ENCODE measurements at places on chromosomes 7 and 10.

DNA sequence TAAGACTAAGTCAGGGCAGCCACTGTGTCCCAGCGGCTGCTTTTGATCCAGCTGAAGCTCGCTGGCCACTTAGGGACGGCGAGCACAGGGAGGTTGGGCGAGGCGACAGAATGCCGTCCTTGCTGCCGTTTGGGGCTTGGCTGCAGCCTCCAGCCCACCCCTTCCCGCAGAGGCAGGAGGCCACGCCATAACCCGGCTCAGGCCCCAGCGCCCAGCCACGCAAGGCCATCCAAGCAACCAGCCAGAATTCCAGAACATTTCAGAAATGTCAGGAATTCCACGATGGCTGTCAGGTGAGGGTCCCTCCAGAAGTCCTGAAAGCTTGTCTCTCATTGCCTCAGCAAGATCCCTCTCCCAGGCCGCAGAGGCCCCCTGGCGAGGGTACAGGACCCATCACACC lies 479.1 kb upstream of the FOXK1 start:
- DNase-seq: no peak

DNA sequence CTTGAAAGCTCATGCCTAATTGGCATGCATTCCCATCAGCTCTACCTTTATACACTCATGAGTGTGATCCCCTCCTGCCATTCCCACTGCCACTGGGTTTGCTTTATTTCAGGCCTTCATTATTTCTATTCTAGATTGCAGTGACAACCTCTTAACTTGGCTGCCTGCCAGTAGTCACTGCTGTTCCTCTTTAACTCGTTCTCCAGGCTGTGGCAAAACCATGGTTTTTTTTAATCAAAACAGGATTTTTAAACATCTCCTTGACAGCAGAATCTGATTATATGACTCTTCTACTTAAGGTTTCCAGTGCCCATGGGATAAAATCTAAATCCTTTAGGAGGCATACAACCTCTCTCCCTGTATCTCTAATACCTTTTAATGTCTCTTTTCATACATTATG lies 223.7 kb upstream of the PCDH15 start:
- no peak for DNase-seq

GRCh38 chr10:95864906-95865813 lies 42.6 kb upstream of the CC2D2B start:
- DNase-seq: no peak

GRCh38 chr7:17745610-17746009 lies 194.7 kb downstream of the SNX13 start:
- no peak for DNase-seq

GRCh38 chr10:71755179-71755879 lies 18.0 kb downstream of the VSIR start:
- no peak for DNase-seq

DNA sequence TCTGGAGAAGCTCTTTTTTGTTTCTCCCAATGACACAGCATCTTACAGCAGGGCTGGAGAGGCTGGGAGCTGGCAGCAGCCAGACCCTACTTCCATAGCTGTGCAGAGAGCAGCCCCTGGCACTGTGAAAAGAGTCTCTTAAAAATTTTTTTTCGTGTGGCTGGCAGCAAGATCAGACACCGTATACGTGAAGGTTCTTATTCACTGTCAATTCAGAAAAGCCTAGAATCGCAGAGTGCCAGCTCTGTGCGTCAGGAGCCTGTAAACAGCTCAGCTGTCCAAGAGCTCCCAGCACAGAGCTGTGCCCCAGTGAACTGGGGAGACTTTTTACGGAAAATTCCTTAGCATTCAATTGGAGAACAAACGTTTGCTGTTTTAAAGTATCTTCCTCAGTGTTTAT lies 6.5 kb downstream of the BAG3 start:
- no peak for DNase-seq

- no peak for DNase-seq
These were observed 25.7 kb downstream of the MYOF start for GRCh38 chr10:93456480-93456879.

DNA sequence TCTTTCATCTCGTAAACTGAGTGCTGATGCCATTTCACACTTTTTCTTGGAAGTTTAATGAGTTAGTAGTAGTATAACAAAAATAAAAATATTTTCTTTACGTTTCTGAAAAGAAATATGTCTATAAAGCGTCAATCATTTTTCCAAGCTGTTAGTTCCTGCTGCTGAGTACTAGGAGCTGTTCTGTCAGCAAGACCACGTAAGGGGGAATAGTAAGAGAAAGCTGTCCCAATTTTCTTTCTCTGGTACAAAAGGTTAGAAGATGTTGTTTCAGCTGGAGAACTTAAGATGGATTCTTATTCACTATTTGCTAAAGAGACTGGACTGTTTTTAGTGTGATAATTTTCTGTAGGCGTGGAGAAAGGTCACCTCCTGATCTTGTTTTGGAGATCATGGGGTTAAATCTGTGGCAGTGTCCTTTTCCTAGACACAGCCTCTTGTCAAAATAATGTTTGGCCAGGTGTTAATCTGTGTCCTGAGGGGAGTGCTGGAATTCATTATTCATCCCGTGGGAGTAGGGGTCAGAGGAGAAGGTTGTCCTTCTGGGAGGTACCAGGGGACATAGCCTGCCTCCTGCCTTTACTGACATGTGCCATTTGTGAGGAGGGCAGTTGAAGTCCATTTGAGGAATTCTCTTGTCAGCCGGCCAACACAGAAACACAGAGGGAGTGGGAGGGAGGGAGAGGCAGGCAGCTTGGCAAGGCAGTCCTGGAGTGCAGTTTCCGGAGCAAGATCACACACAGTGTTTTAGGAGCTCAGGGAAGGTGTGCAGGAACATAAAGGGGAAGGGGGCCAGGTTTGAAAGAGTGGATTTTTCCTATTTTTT lies 368.7 kb downstream of the AUTS2 start:
- DNase-seq: no peak

All from breast epithelium (tissue), 4 donors.